ENCODE measurements at places on chromosomes 11 and 22. TPM values are rescaled to one million over a fixed set of nuclear protein-coding genes. Genes with fewer than 3 reads are reported as not detected.

DNA sequence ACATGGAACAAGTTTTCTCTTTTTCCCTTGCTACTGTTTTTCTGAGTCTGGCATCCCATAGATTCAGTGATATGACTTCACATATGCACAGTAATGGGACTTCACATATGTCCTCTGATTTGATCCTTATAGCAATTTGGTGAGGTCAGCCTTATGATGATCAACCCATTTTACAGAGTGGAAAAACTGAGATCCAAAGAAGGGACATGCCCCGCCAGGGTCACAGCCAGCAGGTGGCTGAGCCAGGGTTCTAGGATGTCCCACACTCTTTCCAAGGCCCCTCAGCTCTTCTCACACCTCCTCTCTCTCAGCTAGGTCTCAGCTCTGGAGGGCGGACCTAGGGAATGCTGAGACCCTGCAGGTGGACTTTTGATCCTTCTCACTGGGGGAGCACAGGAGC lies 44.3 kb upstream of the CD82 start:
- no peak for DNase-seq

Gene PAMR1
- 0.42 TPM for total RNA-seq

- DNase-seq = no peak
Observed at GRCh38 chr22:28674121-28674563, 5.5 kb downstream of the TTC28 start.

Gene OR51A2
- not detected for total RNA-seq

Gene SLC22A9
- not detected for total RNA-seq

- DNase-seq = no peak
Observed at GRCh38 chr22:49418943-49419342, 408.7 kb downstream of the BRD1 start.

GRCh38 chr11:103806130-103806895 lies 230.1 kb upstream of the DDI1 start:
- no peak for DNase-seq

- no peak for DNase-seq
Observed at GRCh38 chr11:77309401-77310085, 8.1 kb upstream of the GDPD4 start.

Measured in ovary (tissue), 10 donors.